ENCODE measurements at places on chromosomes 2 and 18.

DNA sequence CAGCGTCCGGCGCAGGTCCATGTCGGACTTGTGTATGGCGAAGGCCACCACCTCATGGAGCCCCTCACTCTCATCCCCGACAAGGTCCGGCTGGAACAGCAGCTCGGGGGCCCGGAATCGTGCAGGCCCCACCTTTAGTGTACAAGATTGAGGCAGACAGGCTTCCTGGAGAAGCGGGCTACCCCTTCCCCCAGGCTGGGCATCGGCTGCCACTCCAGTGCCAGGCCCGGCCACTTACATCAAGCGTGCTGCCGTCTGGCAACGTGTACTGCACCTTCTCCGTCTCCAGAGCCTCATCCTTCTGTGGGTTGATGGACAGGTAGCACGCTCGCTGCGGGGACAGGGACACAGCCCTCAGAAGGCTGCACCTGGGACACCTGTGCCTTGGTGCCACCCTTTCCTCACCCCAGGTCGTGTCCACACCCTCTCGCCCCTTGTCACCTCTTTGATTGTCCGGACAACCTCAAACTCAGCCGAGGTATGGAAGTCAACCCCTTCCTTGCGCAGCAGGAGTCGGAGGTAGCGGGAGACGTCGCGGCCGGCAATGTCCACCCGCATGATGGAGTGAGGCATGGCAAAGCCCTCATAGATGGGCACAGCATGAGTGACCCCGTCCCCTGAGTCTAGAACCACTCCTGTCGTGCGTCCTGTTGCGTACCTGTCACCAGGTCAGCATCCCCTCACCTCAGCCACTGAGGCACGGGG is 5.7 kb downstream of the ACTR1B start:
- no peak for DNase-seq

- DNase-seq = no peak
Measured at GRCh38 chr2:222959358-222959757, 92.6 kb upstream of the KCNE4 start.

GRCh38 chr2:60989259-60989658 is 28.3 kb upstream of the PEX13 start:
- no peak for DNase-seq

DNA sequence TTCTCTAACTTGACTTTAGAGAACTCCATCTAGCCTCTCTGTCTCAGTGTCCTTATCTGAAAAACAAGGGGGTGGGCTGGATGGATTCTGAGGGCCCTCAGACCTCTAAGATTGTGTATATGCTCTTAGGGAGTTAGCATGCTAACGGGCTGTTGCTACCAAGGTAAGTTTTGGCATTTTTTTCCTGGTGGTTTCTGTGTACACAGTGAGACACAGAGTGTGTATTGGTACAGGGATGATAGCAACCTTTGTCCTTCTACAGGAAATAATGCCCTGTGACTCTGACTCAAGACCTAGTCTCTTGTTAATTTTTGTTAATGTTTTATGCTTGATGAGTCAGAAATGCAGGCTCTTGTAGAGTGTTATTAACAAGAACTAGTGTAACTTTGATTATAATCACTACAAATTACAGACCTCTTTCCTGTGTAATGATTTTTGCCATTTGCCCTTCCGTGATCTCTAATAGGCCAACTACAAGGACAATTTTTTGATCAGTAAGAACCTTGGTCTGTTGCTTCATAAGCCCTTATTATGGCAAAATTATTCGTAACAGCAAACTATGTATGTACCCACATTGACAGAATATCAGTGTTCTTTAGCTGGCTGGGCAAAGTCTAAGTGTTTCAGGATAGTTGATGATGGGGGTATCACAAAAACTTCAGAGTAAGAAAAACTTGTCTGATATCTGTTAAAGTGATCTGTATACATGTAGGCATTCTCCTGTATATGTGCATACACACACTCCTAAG is 89.7 kb downstream of the SPTBN1 start:
- DNase-seq = no peak

- no peak for DNase-seq
Measured at GRCh38 chr2:189702071-189702470, 27.6 kb downstream of the ANKAR start.

- DNase-seq = no peak
Measured at GRCh38 chr2:240502430-240503121, 55.2 kb downstream of the ANKMY1 start.

- no peak for DNase-seq
Measured at GRCh38 chr2:158095912-158096311, 5.8 kb upstream of the UPP2 start.
